HCT116 (cell line): ENCODE measurements at places on chromosomes 6 and 20.
A peak's percentile ranks its signal among the peaks of the same experiment; 100 is the strongest.

DNA sequence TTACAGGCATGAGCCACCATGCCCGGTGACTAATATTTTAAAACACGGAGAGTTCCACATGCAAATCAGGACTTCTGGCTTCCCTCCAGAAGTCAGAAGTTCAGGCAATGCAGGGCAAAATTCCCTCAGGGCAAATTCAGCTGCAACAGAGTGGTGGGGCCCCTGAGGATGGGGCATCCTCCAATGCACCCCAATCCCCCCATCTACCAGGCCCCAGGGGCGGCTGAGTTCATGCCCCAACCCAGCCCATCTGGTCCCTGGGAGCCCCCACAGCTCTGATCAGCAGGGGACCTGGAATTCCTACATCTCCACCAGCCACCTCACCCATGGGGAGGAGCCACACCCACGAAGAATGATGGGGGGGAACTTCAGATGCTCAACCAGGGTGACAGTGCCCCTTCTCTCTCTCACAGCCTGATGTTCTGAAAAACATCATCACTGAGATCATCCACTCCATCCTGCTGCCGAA lies 22.6 kb downstream of the BPIFB1 start:
- peak; percentile 19 for DNase-seq

- DNase-seq, result no peak
These were observed 18.3 kb downstream of the RNF8 start for GRCh38 chr6:37372116-37372515.

- no peak for DNase-seq
These were observed 32.0 kb downstream of the TFAP2A start for GRCh38 chr6:10382728-10383330.

DNA sequence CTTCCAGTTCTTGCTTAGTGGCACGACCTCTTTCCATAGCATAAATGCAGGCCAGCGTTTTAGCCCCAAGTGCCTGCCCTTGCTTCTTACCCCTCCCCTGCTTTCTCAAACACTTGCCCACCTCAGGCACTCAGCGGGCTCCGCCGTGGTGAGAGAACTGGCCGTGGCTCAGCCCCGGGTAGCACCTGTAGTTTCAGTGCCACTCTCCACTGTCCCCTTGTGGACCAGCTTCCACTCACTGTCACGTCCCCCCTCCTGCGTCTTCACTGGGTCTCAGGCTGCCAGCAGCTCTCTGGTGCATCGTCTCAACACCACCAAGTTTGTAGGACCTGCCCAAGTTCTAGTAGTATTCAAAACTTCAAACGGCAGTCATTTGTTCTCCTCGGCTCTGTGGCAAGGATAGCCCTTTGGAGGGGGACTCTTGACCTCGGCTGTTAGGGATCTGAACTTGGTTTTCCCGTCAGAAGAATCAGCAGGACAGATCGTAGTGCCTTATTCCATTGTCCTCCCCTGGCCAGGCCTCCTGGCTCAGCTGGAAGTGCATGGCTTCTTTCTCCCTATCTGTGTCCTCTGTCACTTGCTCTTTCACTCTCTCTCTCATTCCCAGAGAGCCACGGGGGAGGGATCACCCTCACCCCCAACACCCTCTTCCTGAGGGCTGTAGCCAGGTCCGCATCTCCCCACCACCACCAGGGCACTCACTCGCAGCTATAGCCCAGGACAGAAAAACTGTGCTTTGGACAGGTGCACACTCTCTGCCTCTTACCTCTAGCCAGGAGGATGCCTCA lies 44.6 kb downstream of the STK35 start:
- no peak for DNase-seq

DNA sequence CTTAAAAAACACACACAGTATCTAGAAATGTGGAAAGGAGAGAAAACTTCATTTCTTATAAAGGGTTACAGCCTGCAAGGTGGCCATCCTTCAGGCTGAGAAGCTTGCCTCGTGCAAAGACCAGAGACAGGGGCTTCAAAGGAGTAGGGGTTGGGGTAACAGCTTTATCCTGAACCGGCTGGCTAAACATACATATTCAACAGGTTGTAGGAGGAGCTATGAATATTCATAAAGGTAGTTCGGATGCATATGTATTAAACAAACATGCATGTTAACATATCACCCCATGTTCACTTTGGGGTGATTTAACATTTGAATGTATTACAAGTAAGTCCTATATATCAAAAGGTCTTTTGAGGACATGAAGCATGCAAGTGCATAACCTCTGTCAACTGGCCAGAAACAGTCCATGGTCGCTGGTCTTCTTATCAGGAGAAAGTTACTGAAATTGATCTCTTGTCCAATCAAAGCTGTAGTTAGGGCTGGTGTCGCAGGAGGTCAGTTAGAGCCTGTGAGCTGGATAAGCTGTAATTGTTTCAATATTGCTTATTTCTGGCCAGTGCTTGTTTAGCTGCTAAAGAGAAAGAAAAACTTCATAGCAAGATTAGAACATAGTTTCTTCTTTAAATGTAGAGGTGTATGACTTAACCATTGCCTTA lies 2.3 kb upstream of the STMND1 start:
- no peak for DNase-seq

DNA sequence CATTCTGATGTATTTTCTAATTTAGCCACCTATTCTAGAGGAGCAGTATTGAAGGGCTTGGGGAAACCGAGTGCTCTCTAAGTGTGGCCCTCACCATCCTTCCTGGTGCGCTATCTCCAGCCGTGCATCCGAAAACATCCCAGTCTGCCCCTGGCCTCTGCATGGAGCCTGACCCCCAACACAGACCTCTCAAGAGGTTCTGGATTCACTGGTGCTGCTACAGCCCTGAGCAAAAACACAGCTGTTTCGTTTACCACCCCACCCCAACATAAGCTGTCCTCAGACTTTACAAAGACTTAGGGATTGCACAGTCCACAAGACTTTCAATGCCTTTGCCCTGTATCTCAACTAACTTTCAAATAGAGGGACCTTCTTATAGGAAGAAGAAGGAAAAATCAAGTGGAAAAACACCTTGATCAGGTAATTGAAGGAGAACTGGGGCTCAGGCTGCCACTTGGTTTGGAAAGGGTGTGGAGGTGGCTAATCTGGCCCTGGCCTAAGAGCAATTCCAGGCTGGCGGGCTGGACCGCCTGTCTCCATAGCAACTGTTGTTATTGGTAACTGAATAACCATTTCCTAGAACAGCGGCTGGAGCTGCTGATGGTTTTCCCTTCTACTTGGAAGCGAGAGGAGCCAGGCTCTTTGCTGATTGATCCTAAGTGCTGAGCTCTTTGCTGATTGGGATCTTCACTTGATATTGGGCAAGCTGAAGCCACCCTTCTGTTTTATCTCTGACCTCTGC lies 90.2 kb upstream of the TOX2 start:
- DNase-seq, result no peak

DNA sequence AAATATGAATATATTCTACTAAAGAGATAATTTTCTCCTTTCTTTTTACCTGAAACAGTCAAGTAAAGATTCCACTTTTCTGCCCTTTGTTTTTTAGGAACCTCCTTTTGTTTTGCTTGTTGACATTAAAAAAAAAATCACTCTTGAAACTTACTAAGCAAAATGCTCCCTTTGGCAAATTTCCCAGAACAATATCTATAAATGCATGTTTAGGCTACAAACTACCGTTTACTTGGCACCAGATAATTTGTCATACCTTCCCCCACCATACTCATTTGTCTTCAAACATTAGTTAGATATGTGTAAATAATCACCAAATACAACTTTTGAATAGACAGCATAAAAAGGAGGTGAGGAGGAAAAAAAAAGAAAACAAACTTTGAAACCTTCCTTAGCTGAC lies 604.7 kb downstream of the RFPL4B start:
- DNase-seq, result no peak

DNA sequence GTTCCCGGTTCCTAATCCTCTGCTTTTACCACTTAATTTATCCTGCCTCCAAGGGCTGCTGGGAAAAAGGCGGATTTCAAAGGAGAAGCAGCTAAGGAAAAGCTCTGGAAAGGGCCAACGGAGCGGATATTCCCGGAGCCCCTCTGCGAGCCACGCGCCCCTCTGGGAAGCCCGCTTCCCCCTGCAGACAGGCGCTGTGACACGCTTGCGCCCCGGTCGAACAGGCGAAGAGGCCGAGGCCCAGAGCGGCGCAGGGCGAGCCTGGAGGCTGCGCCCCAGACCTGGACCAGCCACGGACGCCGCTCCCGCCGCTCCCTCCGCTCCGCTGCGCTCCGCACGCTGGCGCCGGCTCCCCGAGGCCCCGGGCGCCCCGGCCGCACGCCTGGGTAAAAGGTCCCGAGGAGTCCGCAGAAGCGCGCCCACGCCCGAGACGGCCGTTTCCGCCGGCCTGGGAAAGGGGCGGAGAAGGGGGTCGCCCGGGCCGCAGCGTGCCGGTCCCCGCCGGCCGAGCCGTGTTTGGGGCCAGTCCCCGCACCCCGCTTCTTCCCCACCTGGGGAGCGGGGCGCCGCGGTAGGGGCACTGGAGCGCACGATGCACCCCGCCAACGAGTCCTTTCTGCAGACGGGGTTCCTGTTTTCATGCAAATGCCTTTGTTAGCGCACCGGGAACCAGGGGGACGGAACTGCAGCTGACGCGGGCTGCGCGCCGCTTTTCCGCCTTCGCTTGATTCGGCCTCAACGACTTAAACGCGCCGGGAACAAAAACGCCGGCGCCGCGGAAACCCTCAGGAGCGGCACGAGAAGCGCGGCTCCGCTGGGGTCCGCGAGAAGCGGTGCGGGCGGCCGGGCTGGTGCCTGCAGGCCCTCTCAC lies 91.9 kb upstream of the SIRPA start:
- DNase-seq, result no peak

DNA sequence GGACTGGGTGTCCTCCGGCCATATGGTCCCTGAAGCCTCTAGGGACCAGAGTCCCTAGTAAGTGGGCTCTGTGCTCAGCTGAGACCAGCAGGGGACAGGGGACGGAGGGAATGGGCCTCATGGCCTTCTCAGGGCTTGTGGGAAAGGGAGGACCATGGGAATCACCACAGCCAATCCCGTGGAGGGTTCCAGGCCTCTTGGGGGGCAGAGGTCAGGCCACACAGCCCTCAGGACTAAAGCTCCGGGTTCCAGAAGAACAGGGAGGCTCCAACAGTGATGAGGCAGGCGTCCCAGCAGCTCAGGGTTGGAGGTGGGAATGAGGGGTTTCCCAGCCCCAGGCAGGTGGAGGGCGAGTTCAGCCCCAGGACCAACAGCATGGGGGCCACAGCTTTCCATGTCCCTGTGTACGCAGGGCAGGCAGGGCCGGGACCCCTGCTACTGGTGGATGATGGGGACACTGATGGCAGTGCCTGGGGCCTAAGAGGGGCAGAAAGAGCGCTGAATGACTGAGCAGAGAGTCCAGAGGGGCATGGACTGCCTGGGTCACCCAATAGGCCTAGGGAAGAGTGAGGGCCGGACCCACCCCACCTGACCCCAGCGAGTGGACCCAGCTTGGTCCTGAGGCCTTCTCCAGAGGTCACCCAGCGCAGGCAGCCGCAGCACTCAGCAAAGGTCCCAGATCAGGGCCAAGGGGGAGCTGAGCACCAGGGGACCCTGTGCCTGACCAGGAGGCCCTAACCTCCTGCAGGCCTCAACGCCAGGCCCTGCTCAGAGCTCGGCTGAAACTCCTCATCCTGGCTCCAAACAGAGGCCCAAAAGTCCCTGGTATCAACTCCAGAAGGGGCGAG lies 8.8 kb downstream of the MYL9 start:
- DNase-seq, result no peak

DNA sequence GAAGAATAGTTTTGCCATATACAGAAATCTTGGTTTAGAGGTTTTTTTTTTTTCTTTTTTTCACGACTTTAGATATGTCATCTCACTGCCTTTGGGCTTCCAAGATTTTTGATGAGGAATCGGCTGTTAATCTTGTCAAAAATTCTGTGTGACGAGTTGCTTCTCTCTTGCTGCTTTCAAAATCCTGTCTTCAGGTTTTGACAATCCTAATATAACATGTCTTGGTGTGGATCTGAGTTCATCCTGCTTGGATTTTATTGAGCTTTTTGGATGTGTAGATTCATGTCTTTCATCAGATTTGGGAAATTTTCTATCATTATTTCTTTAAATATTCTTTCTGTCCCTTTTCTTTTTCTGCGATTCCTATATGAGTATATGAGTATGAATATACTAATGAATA lies 61.1 kb downstream of the PLCG1 start:
- no peak for DNase-seq

- peak; percentile 93 for DNase-seq
These were observed 1.9 kb downstream of the ID1 start for GRCh38 chr20:31606804-31607639.

DNA sequence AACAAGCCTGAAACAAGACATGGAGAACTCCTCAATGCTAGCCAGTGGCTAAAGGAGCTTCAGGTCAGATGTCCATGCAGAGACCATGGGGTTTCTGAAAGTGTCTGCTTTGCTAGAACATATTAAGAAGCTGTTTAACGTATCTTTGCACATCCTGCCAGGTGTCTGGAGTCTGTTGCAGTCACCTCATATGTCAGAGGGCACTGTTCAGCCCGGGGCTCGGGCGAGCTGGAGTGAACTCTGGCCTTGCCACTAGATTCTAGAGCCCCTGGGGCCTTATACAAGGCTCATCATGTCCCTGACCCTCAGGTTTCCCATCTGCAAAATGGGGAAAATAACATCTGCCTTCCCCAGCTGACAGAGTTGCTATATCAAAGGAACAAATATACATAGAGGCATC lies 59.0 kb downstream of the PRDM1 start:
- no peak for DNase-seq

DNA sequence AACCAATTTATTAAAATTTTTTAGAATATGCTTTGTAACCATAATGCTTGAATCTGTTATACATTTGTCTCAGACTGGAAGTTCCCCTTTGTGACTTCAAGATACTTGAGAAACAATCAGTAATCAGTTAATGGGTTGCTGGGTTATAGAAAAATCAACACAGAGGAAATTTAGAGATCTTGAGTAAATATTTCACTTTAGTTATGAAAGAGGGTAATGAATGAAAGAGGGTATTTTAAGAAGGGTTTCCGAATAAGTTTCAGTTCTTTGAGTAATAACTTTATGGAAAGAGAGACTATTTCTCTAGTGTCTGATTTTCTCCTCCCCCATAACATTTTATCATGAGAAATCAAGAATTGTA lies 21.4 kb downstream of the ZFAND3 start:
- DNase-seq, result no peak

DNA sequence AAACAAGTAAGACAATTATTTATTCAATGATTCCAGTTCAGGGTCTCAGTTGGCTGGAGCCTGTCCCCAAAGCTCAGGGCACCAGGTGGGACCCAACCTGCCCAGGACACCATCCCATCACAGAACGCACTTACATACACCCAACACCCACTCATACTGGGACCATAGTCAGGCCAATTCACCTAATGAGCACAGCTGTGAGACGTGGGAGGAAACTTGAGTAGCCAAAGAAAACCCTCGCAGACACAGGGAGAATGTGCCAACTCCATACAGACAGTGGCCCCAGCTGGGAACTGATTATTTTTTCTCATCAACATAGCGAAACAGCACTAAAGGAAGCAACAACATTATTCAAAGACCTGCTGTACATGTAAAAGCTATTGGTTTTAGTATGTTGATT lies 58.6 kb upstream of the DOK5 start:
- DNase-seq, result no peak
